Stimulated activated CD4-positive, alpha-beta T cell treated with anti-CD3 and anti-CD28 coated beads, Interleukin-4, amount 100 ng/mL, for 48 hours (primary cell): ENCODE measurements at places on chromosomes 1 and 21.

GRCh38 chr1:113046569-113046968 is 26.4 kb upstream of the LRIG2 start:
- no peak for DNase-seq

GRCh38 chr1:200211157-200211556 is 183.6 kb downstream of the NR5A2 start:
- no peak for DNase-seq

GRCh38 chr1:181646710-181647109 is 163.4 kb downstream of the CACNA1E start:
- DNase-seq: no peak

DNA sequence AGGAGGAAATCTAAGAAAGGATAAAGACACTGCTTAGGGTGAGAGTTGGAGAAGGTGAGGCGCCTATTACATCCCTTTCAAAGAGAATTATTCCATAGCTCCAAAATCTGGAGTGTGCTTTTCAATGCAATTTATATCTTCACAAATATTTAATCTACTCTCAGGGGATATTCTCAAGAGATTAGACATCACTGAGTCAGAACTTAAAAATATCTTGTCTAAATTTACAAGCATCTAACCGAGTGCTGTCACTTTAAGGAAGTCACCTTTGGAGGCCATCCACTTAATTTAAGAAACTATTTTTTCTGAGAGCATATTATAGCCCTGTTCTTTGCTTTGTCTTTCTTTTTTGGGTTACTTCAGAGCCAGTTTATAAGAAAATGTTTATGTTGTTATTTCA is 134.6 kb downstream of the TNFSF18 start:
- DNase-seq: no peak

GRCh38 chr1:167130829-167131510 is 37.1 kb downstream of the STYXL2 start:
- no peak for DNase-seq

DNA sequence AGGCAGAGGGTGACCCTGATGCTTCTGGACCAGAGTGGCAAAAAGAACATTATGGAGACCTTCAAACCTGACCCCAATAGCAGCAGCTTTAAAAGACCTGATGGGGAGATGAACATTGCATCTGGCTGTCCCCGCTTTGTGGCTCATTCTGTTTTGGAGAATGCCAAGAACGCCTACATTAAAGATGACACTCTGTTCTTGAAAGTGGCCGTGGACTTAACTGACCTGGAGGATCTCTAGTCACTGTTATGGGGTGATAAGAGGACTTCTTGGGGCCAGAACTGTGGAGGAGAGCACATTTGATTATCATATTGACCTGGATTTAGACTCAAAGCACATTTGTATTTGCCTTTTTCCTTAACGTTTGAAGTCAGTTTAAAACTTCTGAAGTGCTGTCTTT is 45.8 kb downstream of the TRAF5 start:
- DNase-seq: no peak
